Neural progenitor cell (in vitro differentiated cells): ENCODE measurements at places on chromosomes 12 and 14.

DNA sequence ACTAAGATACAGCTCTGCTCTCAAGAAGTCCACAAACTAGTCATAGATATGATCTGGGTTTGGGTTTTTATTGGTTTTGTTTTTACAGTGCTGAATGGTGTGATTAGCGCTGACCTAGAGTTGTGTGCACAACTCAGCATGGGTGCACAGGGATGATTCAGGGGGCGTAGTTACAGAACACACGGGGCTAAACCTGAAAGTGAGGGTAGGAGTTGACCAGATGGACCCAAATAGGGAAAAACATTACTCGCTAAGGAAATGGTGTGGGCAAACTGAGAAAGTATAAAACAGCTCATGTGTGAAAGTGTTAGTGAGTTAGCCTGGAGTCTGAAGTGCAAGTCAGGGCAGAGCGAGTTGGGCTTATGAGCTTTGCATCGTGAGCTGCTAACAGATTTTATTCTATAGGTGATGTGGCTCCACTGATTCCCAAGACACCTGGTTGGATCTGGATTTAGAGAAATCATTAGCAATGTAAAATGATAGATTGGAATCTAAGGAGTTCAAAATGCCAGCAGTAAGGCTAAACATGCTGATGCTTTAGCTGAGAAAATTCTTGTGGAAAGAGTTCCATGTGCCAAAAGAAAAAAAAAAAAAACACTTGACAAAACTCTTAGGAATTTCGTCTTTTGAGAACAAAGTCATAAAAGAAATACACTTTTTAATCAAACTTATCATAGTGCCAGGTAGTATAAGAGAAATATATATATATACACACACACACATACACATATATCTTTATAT, 134.9 kb downstream of the SLC5A8 start:
- DNase-seq: no peak

DNA sequence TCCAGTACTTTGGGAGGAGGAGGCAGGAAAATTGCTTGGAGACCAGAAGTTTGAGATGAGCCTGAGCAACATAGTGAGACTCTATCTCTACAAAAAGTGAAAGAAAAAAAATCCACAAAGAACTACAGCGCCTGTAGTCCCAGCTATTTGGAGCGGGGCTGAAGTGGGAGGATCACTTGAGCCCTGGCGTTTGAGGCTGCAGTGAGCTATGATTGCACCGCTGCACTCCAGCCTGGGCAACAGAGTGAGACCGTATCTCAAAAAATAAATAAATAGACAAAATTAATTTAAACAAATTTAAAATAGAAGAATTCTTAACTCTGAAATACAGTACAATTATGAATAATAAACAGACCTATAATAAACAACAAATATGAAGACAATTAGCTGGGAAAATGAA, 40.9 kb downstream of the ATL1 start:
- DNase-seq: peak; percentile 38

DNA sequence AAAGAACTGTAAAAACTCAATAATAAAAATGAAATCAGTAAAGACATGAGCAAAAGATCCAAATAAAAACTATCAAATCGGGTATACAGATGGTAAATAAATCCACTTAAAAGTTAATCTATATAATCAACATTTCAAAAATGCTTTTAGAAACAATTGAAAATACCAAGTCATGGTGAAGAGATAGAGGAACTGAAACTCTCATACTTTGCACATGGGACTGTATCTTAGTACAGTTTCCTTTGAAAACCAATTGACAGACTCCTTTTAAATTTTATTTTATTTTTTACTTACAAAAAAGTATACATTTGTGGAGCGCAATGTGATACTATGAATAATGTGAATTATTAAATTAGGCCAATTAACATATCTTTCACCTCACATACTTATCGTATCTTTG, 98.6 kb upstream of the FAR2 start:
- DNase-seq: no peak

GRCh38 chr14:30211326-30211725, 283.7 kb upstream of the PRKD1 start:
- no peak for DNase-seq

DNA sequence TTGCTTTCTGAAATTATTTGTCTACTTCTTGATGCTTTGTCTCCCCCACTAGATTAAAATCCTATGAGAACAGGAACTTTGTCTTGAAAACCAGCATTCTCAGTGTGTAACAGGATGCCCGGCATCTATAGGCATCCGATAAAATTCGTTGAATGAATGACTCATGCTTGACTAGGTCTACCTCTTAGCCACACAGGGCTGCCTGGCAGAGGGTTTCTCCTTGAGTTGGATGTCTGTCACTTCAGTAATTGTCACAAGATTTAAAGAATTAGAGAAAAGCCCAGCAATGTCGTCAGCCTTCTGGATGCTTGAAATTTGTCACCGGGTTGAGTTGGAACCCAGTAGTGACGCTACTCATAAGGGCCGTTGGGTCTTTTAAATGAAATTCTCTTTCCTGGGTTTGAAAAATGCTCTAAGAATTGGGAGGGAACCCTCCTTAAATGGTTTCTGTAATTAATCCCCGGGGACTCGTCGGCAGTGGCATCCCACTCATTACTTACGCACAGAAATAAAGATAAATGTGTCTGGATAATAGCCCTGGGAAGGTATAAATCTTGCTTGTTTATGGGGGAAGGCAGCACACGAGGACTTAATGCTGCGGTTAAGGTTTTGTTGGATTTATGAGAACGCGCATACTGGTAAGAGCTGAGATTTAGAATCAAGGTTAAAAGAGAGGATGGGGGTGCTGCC, 194.1 kb downstream of the AACS start:
- DNase-seq: no peak

DNA sequence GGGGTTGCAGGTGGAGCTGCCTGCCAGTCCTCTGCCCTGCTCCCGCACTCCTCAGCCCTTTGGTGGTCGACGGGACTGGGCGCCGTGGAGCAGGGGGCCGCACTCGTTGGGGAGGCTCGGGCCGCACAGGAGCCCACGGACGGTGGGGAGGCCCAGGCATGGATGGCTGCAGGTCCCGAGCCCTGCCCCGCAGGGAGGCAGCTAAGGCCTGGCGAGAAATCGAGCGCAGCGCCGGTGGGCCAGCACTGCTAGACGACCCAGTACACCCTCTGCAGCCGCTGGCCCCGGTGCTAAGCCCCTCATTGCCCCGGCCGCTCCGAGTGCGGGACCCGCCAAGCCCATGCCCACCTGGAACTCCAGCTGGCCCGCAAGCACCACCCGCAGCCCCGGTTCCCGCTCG, 221.8 kb downstream of the BTG1 start:
- DNase-seq: no peak

DNA sequence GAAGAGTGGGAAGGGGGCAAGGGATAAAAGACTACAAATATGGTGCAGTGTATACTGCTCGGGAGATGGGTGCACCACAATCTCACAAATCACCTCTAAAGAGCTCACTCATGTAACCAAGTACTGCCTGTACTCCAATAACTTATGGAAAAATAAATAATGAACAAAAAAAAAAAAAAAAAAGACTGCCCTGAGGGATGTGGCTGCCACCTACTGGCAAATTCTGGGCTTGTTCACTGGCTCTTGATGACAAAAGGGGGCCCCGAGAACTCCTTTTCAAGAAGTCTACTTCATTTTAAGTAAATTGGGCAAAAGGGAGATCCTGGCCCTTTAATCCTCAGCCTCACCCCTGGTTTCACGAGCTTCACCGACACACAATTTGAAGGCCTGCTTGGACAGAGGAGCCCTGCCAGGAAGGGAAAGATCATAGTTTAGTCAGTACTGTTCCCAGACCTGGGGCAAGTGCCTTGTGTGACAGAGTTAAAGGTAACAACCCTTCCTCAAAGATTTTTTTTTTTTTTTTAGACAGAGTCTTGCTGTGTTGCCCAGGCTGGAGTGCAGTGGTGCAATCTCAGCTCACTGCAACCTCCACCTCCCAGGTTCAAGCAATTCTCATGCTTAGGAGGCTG, 26.1 kb upstream of the STAC3 start:
- peak; percentile 46 for DNase-seq

GRCh38 chr12:107917912-107918800, 143.7 kb downstream of the ASCL4 start:
- peak; percentile 69 for DNase-seq

GRCh38 chr14:105489542-105490266, 1.3 kb upstream of the TEDC1 start:
- DNase-seq: peak; percentile 91

GRCh38 chr12:19752712-19753111, 313.4 kb downstream of the AEBP2 start:
- no peak for DNase-seq

- no peak for DNase-seq
These were observed 29.6 kb downstream of the VRK1 start for GRCh38 chr14:96826818-96827217.
